ENCODE measurements at places on chromosomes 7 and 10. TPM values are rescaled to one million over a fixed set of nuclear protein-coding genes. Genes with fewer than 3 reads are reported as not detected.

The CNPY1 gene
- total RNA-seq, result not detected

The URGCP gene
- 15.6 TPM for total RNA-seq

The TAC1 gene
- not detected for total RNA-seq

The OSBPL3 gene
- 37.2 TPM for total RNA-seq

The NAT16 gene
- total RNA-seq, result not detected

The ZNF804B gene
- 0.07 TPM for total RNA-seq

The AKR1C1 gene
- 75.9 TPM for total RNA-seq

The HOGA1 gene
- total RNA-seq, result not detected

The SLC26A3 gene
- 0.86 TPM for total RNA-seq

GRCh38 chr10:113094114-113094486, 144.1 kb downstream of the TCF7L2 start:
- no peaks in the 10 kb centered on the region for H3K27me3 ChIP-seq
- H3K4me1 ChIP-seq, result peaks cover 23% of the 10 kb centered on the region
- H3K27ac ChIP-seq, result no peak overlapping the region

- peaks cover 38% of the 10 kb centered on the region for H3K4me1 ChIP-seq
- peaks cover 6% of the 10 kb centered on the region for H3K36me3 ChIP-seq
- peak; percentile 85 for DNase-seq
- peak within 1 kb of the TSS; percentile 2 for H3K27ac ChIP-seq
Measured at GRCh38 chr10:73910764-73911552, at the start of gene PLAU. TSS of gene PLAU (plus strand) at chr10:73911132. CDS start at chr10:73911556, 424 bp downstream.

GRCh38 chr10:113576852-113577251, 24.0 kb downstream of the HABP2 start:
- no peaks in the 10 kb centered on the region for H3K27me3 ChIP-seq
- H3K4me3 ChIP-seq, result no peak overlapping the region
- no peaks in the 10 kb centered on the region for H3K4me1 ChIP-seq
- no peaks in the 10 kb centered on the region for H3K36me3 ChIP-seq
- H3K27ac ChIP-seq, result no peak overlapping the region

GRCh38 chr7:27564881-27565482, 97.7 kb downstream of the HIBADH start:
- H3K27ac ChIP-seq, result no peak overlapping the region
- DNase-seq, result no peak
- no peaks in the 10 kb centered on the region for H3K27me3 ChIP-seq
- H3K4me1 ChIP-seq, result no peaks in the 10 kb centered on the region
- H3K4me3 ChIP-seq, result no peak overlapping the region
- H3K36me3 ChIP-seq, result no peaks in the 10 kb centered on the region

- peaks cover 3% of the 10 kb centered on the region for H3K27me3 ChIP-seq
- no peaks in the 10 kb centered on the region for H3K36me3 ChIP-seq
- no peaks in the 10 kb centered on the region for H3K4me1 ChIP-seq
- H3K27ac ChIP-seq, result no peak overlapping the region
Measured at GRCh38 chr10:14660831-14661230, 113.9 kb downstream of the FAM107B start.

GRCh38 chr7:68476966-68477365, 1121.3 kb upstream of the AUTS2 start:
- H3K4me3 ChIP-seq, result no peak overlapping the region
- DNase-seq, result no peak
- H3K4me1 ChIP-seq, result no peaks in the 10 kb centered on the region
- no peak overlapping the region for H3K27ac ChIP-seq
- no peaks in the 10 kb centered on the region for H3K36me3 ChIP-seq

DNA sequence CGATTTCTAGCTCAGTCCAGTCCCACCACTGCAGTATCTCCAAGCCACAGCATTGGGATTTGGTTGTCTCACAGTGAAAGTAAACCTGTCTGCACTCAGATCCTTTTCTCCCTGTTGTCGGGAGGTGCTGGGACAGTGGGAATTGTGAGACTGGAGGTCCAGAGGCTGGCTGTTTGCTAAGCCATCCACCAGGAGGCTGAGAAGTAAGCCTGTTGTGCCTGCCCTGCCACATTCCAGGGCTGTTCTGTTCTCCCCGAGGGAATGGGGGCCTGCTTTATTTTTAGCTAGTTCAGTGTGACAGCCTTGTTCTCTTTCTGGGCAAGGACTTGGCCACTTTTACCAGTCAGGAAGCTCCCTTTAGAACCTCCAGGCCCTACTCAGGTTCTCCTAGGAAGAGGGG, 54.9 kb downstream of the HK1 start:
- H3K27ac ChIP-seq, result peak overlapping the region; percentile 92
- peaks cover 69% of the 10 kb centered on the region for H3K4me1 ChIP-seq
- no peaks in the 10 kb centered on the region for H3K27me3 ChIP-seq
- no peak overlapping the region for H3K4me3 ChIP-seq
- no peak for DNase-seq

- DNase-seq, result no peak
- H3K27ac ChIP-seq, result no peak overlapping the region
- H3K4me3 ChIP-seq, result no peak overlapping the region
- H3K36me3 ChIP-seq, result peaks cover 15% of the 10 kb centered on the region
- H3K27me3 ChIP-seq, result no peaks in the 10 kb centered on the region
Measured at GRCh38 chr7:12607134-12607533, 36.6 kb downstream of the SCIN start.

DNA sequence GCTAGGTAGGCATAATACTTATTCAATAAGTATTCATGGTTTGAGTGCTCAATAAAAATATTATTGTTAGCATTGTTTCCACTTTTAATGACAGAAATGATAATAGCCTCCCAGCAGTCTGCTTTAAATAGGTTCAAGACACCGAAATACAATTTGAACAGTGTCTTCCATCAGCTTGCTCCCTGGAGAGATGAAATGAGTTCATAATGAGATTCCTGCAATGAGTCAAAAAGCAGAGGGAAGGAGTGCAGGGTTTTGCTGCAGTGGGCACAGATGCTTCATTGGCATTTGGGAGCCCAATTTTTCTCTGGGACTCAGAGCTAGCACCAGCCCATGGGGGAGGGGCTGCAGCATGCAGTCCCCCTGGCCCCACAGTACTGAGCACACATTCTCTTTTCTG, 32.6 kb upstream of the CHCHD3 start:
- no peak overlapping the region for H3K4me3 ChIP-seq
- H3K27ac ChIP-seq, result no peak overlapping the region
- H3K4me1 ChIP-seq, result no peaks in the 10 kb centered on the region
- no peak for DNase-seq
- no peaks in the 10 kb centered on the region for H3K36me3 ChIP-seq
- peaks cover 38% of the 10 kb centered on the region for H3K27me3 ChIP-seq

DNA sequence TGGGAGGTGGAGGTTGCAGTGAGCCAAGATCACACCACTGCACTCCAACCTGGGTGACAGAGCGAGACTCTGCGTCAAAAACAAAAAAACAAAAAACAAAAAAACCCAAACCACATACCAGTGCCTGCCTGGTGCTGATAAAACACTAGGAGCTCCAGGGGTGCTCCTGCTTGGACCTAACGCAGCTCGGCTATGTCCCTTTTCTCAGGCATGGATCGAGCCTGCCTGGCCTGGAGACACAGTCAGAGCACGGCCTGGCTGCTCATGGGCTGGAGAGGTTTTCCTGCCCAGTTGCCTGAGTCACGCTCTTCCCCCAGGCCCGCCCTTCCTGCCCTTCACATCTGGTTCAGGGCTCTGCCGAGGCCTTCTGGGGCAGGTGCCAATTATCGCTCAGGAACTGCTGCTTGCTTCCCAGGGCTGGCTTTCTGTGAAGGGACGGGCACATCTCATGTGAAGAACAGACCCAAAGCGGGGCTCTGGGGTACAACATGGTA, 12.6 kb upstream of the NPFFR1 start:
- peaks cover 8% of the 10 kb centered on the region for H3K4me1 ChIP-seq
- peak overlapping the region; percentile 23 for H3K27ac ChIP-seq
- no peak overlapping the region for H3K4me3 ChIP-seq
- H3K36me3 ChIP-seq, result no peaks in the 10 kb centered on the region
- H3K27me3 ChIP-seq, result peaks cover 14% of the 10 kb centered on the region

- no peaks in the 10 kb centered on the region for H3K4me1 ChIP-seq
- no peaks in the 10 kb centered on the region for H3K36me3 ChIP-seq
- no peaks in the 10 kb centered on the region for H3K27me3 ChIP-seq
- H3K4me3 ChIP-seq, result no peak overlapping the region
- no peak overlapping the region for H3K27ac ChIP-seq
Measured at GRCh38 chr10:108051218-108051617, 886.7 kb upstream of the SORCS1 start.

- H3K36me3 ChIP-seq, result peaks cover 15% of the 10 kb centered on the region
- H3K4me3 ChIP-seq, result no peak overlapping the region
- no peaks in the 10 kb centered on the region for H3K4me1 ChIP-seq
- H3K27me3 ChIP-seq, result no peaks in the 10 kb centered on the region
- H3K27ac ChIP-seq, result no peak overlapping the region
- DNase-seq, result no peak
Measured at GRCh38 chr7:40077849-40078248, 56.6 kb downstream of the MPLKIP start.

- DNase-seq, result peak; percentile 10
- H3K4me1 ChIP-seq, result no peaks in the 10 kb centered on the region
- H3K4me3 ChIP-seq, result no peak overlapping the region
- H3K27me3 ChIP-seq, result peaks cover 16% of the 10 kb centered on the region
- H3K27ac ChIP-seq, result no peak overlapping the region
- H3K36me3 ChIP-seq, result no peaks in the 10 kb centered on the region
Measured at GRCh38 chr7:129161524-129162225, 17.2 kb downstream of the TSPAN33 start.

GRCh38 chr7:24622646-24623182, 49.5 kb downstream of the PALS2 start:
- H3K27ac ChIP-seq, result no peak overlapping the region
- H3K4me3 ChIP-seq, result no peak overlapping the region
- no peak for DNase-seq
- no peaks in the 10 kb centered on the region for H3K4me1 ChIP-seq
- H3K36me3 ChIP-seq, result no peaks in the 10 kb centered on the region

DNA sequence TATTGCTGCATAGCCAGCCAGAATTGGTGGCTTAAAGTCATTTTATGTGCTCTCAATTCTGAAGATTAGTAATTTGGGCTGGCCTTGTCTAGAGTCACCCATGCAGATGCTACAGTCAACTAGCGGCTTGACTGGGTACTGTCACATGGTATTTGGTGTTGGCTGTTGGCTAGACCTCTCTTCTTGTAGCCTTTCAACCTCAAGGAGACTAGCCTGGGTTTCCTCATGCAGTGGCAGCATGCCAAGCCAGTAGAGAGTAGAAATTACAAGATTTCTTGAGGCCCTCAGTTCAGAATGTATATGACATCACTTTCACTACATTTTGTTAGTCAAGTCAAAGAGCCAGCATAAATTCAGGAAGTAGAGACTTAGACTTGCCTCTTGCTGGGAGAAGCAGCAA, 3.7 kb upstream of the ZNF800 start:
- DNase-seq, result peak; percentile 35
- H3K27ac ChIP-seq, result no peak overlapping the region
- peaks cover 3% of the 10 kb centered on the region for H3K36me3 ChIP-seq
- peaks cover 8% of the 10 kb centered on the region for H3K27me3 ChIP-seq
- H3K4me3 ChIP-seq, result no peak overlapping the region

DNA sequence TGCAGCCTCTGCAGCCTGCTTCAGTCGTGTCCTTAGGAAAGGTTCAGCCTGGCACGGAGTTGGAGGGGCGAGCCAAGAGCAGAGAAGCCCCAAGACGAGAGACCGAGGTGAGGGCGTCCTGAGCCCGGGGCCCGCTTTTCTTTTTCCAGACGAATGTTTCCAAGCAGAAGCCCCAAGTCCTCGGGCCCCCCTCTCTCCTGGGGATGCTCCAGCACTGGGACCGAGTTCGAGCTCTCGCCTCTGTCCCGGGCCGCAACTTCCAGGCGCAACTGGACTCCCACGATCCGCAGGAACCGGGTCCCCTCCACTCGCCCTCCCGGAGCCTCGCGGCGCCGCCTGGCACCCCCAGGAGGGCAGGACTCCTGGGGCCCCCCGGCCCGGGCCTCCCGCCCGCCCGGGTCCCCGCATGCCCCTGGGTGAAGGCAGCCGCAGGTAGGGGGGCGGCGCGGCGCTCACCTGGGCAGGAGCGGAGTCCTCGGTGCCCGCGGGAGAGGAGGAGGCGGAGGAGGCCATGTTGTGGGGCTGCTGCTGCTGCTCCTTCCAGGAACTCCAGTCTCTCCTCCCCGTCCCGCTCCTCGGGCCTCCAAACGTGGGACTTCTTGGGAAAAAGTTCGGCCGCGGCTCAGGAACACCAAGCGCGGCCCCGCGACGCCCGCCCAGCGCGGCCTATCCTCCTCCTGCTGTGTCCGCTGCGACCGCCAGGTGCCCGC, 45.3 kb upstream of the CDK1 start:
- H3K4me3 ChIP-seq, result no peak overlapping the region
- H3K4me1 ChIP-seq, result no peaks in the 10 kb centered on the region
- no peak for DNase-seq
- no peaks in the 10 kb centered on the region for H3K36me3 ChIP-seq
- H3K27me3 ChIP-seq, result peaks cover 26% of the 10 kb centered on the region

GRCh38 chr10:132467464-132468149, 70.0 kb upstream of the INPP5A start:
- H3K4me1 ChIP-seq, result no peaks in the 10 kb centered on the region
- H3K36me3 ChIP-seq, result no peaks in the 10 kb centered on the region
- no peak for DNase-seq
- no peak overlapping the region for H3K4me3 ChIP-seq
- H3K27me3 ChIP-seq, result peaks cover 25% of the 10 kb centered on the region

GRCh38 chr10:59271160-59271559, 91.2 kb downstream of the FAM13C start:
- no peak overlapping the region for H3K4me3 ChIP-seq
- H3K36me3 ChIP-seq, result no peaks in the 10 kb centered on the region
- no peak for DNase-seq
- H3K27ac ChIP-seq, result no peak overlapping the region
- H3K27me3 ChIP-seq, result no peaks in the 10 kb centered on the region
- no peaks in the 10 kb centered on the region for H3K4me1 ChIP-seq

DNA sequence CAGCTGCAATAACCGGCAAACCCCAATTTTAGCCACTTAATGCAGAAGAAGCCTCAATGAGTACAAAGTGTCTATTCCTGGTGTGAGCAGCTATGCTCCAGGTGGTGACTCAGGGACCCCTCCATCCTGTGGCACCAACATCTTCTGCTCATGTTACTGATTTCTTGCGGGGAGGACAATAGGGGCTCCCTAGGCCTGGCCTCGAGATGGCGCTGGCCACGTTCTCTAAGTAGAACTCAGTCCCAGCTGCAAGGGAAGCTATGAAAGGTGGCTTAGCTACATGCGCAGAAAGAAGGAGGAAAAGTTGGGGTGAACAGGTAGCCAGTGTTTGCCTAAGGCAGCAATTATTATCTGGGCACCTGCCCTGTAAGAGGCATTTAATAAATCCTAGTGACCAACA, 6.6 kb downstream of the GJD4 start:
- peaks cover 8% of the 10 kb centered on the region for H3K27me3 ChIP-seq
- H3K36me3 ChIP-seq, result no peaks in the 10 kb centered on the region
- no peaks in the 10 kb centered on the region for H3K4me1 ChIP-seq
- no peak overlapping the region for H3K4me3 ChIP-seq
- no peak for DNase-seq

- H3K27me3 ChIP-seq, result peaks cover 2% of the 10 kb centered on the region
- H3K36me3 ChIP-seq, result no peaks in the 10 kb centered on the region
- no peak overlapping the region for H3K27ac ChIP-seq
- H3K4me3 ChIP-seq, result no peak overlapping the region
- no peaks in the 10 kb centered on the region for H3K4me1 ChIP-seq
Measured at GRCh38 chr10:14681305-14681704, 93.4 kb downstream of the FAM107B start.

DNA sequence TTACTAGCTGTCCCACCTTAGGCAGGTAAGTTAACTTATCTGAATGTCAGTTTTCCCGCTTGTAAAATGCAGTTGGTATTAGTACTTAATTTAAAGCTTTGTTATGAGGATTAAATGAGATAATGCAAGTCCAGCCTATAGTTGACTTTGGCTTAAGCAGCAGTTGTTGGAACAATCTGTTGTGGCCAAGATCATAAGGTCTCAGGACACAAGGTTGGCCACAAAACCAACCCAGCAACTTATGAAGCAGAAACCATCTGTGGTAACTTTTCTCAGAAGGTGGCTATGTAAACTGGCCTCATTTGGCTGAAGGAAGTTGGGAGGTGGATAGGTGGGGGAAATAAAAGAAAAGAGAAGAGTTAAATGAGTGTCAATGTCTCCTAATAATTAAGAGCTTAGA, 29.4 kb downstream of the ENTPD1 start:
- H3K36me3 ChIP-seq, result no peaks in the 10 kb centered on the region
- H3K27me3 ChIP-seq, result peaks cover 8% of the 10 kb centered on the region

All from K562 (cell line).